ENCODE measurements at places on chromosomes 16 and 17. TPM values are rescaled to one million over a fixed set of nuclear protein-coding genes. Genes with fewer than 3 reads are reported as not detected.
A peak's percentile ranks its signal among the peaks of the same experiment; 100 is the strongest.

DNA sequence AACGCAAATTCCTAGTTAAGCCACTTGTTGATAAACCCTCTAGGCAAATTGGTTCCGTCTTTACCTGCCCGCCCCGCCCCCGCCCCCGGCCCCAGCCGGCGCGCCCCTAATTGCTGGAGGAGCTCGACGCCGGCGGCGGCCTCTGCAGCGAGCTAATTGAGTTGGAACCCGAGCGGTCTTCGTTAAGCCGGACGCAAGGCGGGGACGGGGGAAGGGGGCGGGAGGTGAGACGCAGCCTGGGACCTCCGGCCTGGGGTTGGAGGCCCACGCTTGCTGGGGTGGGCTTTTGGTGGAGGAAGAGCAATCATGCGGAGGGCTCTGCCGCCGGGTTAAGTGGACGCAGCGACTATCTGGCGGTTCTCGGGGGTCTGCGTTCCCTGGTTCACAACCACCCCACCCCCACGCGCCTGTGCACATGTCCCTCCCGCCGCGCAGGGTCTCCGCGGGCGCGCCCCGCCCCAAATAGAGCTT lies 12.7 kb upstream of the FOXF1 start:
- DNase-seq, result no peak

GRCh38 chr17:79084291-79085153 lies 9.9 kb downstream of the ENGASE start:
- no peak for DNase-seq

GRCh38 chr16:65888201-65888600 lies 478.3 kb upstream of the CDH5 start:
- no peak for DNase-seq

GRCh38 chr17:78838574-78839005 lies 2.0 kb downstream of the USP36 start:
- DNase-seq, result peak; percentile 53

- DNase-seq, result no peak
Measured at GRCh38 chr16:81987121-81987520, 24.1 kb downstream of the SDR42E1 start.

DNA sequence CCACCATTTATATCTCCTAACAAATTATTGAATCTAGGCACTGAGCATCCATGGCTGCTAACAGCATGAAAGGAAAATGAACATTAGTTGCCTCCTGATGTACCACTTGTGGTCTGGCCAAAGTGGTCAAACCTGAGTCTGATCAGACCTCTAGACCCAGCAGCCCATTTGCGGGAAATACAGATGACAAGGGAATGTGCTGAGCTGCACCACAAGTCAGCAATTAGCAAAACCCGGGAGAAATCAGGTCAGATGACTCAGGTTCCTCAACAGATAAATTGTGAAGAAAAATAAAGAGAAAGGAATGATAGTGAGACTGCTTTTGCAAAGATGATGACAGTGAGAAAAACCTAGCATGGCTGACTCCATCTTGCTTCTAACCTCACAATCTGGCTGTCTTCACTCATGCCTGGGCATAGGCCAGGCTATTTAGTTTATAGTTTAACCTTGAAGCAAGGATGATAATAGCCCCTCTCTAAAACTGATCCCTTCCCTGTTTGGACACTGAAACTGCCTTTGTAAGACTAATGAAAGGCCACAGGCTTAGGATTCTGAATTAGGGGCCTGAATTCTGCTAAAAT lies 142.7 kb upstream of the ASIC2 start:
- no peak for DNase-seq

- DNase-seq, result no peak
Measured at GRCh38 chr16:28983644-28984043, 1.2 kb upstream of the LAT start.

DNA sequence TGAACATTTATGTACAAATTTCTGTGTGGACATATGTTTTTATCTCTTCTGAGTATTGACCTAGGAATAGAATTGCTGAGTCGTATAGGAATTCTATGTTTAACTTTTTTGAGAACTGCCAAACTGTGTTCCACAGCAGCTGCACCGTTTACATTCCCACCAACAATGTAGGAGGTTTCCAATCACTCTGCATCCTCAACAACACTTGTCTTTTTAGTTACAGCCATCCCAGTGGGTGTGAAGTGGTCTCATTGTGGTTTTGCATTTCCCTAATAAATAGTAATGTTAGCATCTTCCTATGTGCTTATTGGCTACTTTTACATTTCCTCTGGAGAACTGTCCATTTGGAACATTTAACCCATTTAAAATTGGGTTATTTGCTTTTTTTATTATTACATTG lies 36.6 kb upstream of the NACA2 start:
- DNase-seq, result no peak

- DNase-seq, result no peak
Measured at GRCh38 chr17:7853691-7854038, 1.2 kb upstream of the TMEM88 start.

DNA sequence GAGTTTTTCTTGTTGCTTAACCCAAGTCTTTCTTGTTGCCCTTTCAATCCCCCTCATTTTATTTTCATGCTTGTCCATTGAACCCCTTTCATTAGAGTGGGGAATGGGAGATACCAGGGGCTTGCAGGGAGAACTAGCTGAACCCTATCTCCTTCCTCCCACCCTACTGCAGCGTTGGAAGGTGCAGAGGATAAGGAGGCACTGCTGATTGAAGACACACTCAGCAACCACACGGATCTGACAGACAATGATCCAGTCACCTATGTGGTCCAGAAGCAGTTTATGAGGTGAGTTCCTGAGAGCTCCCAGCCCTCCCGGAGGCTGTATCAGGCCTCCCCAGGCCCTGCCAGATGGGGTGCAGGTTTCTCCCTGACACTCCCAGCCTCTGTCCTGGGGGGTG lies 32.5 kb downstream of the ANKRD40 start:
- no peak for DNase-seq

DNA sequence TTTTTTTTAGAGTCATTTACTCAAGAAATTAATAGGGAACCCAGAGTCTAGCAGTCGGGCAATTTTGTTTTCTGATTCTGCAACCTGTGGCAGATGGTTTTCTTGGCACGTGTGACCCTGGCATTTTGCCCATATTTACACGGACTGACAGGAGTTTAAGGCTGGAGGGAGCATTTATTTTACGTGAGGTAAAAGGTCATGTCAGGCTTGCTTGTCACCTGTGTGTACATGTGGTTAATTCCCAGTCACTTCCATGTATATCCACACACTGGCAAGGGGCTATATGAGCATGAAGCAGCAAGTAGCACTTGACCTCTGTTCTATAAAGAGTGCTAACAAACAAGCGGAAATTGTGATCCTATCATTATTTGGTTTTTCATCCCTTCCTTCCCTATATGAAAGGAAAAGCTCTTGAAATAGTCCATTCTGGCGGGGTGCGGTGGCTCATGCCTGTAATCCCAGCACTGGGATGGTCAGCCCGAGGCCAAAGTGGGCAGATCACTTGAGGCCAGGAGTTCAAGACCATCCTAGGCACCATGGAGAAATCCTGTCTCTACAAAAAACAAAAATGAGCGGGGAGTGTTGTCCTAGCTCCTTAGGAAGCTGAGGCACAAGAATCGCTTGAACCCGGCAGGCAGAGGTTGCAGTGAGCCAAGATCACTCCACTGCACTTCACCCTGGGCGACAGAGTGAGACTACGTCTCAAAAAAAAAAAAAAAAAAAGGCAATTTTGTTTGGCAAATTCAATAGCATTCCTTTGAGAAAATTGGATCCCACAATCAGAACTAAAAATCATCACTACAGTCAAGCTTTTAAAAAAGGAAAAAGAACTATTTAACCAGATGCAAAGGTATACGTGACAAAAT lies 2.1 kb downstream of the SPAG9 start:
- peak; percentile 63 for DNase-seq

DNA sequence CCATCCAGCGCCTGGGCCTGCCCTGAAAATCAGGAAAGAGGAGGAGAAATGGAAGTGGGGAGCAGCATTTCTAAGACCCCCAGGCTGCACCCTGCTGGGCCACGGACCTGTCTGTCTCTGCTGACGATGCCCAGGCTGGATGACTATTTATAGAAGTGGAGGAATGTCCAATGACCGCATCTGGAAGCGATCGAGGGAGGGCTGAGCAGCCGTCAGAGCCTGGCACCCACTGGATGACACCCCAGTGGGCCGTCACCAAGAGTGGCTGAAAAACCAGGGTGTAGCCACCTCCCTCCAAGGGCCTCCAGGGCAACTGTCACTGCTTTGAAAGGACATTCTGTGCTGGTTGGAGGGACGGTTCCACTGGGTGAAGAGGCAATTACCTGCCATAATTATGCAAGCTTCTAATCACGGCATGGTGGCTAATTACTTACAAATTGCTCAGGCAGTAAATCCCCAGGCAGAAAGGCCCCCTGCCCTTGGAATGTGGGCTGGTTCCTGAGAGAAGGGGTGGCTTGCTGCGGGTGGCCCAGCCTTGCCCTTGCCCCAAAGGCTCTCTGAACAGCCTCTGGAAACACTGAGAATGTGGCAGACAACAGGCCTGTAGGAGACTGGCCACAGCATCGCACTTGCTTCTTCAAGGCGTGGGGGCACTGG lies 332.1 kb downstream of the C16orf95 start:
- DNase-seq, result no peak

TAT gene
- total RNA-seq, result 484 TPM

MYOCD gene
- total RNA-seq, result 0.05 TPM

SLFN13 gene
- 14.2 TPM for total RNA-seq

RASL10B gene
- 0.42 TPM for total RNA-seq

SLC16A6 gene
- total RNA-seq, result 0.92 TPM

CRYM gene
- total RNA-seq, result 7.8 TPM

TRPV3 gene
- total RNA-seq, result 0.33 TPM

All from liver (tissue), 10 donors.